ENCODE measurements at places on chromosomes 2 and 18.

DNA sequence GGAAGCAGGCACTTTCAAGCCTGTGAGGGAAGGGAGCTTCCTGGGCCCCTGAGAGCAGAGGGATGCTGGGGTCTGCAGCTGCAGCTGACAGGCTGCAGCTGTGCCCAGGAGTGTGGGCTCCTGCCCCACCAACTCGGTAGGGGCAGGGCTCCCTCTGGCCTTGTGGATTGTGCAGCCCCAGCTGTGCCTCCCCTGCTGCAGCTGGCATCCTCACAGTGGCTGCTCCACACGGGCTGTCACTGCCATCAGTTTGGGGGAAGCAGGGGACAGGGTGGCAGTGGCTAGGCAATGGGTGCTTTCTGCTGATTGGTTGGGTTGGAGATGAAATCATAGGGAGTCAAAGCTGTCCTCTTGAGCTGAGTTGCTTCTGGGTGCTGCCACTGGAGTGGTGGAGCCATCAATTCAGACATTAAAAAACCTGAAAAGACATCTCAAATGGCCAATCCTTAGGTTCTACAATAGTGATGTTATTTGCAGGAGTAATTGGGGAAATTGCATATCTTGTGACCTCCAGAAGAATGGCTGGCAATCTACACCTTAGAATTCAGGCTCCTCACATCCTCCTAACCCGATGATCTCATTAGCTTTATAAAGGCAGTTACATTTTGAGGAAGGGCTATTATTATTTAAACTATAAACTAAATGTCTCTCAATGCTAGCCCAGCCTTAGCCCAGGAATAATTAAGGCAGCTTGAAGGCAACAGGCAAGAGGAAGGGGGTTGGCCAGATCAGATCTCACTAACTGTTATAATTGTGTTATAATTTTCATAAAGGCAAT is 41.3 kb downstream of the FAM171B start:
- DNase-seq = no peak

DNA sequence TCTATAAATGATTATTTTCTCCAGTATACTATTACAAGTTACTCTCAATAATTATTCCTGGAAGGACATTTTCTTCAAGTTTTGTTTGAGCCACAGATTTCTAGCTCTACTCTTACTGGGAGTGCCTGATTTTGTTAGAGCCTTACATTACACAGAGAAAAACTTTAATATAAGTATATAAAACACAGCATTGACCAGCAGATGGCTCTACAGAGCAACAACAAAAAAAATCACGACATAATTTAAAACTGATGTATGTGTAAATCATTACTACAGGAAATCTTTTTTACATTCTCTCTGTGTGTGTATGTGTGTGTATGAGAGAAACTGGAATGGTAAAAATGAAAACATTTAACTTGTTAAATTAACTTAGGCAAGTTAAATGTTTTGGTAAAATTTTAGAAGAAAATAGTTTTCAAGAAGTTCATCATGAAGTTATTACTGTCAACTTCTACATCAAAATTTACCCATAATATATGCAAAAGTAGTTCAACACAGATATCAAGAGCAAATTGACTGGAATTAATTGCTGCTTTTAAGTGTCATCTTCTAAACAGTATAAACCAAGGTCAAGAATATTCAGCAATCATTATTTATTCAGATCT is 103.3 kb downstream of the MDH1 start:
- no peak for DNase-seq

GRCh38 chr18:22031611-22032010 is 137.8 kb upstream of the GATA6 start:
- no peak for DNase-seq

DNA sequence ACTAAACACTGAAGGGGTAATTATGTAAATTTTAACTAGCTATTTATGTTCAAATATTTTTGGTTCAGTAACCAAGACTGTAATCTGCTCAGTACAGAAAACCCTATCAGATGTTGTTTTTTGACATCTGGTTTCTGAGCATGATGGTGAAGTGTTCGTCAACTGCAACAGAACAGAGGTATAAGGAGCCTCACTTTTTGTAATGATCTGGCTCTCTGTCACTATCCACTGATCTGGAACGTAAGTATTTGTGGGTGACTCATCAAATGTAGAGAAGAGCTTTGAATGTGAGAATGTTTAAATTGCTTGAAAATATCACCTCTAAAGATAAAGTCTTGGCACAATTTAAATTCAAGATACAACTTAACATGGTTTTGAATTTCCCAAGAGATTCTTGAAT is 213.6 kb upstream of the FAM98A start:
- no peak for DNase-seq

- no peak for DNase-seq
Observed at GRCh38 chr2:230738924-230739323, 26.3 kb downstream of the CAB39 start.

- DNase-seq = no peak
Observed at GRCh38 chr2:54660752-54661151, 62.7 kb upstream of the EML6 start.

GRCh38 chr2:26223018-26223417 is 21.4 kb downstream of the HADHA start:
- DNase-seq = no peak

DNA sequence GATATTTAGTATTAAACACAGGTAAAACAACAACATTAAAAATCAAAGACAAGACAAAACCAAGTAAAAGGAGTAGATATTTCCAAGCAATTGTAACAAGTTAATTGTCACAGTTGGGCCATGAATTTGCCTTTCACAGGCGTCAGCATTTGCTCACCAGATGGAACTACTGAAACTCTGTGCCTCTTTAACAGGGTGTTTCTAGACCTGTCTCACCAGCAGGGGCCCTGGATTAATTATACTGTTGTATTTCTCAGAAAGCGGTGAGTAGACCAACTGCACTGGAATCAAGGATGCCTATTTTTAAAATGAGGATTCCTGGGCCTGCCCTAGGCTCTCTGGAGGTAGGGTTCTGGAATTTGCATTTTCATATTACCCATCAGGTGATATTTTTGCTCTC is 92.6 kb downstream of the UPP2 start:
- no peak for DNase-seq

- no peak for DNase-seq
Observed at GRCh38 chr2:108449410-108450130, 564 bp downstream of the GCC2 start.

- no peak for DNase-seq
Observed at GRCh38 chr2:112251271-112251670, 3.6 kb downstream of the ZC3H8 start.

GRCh38 chr2:5549771-5550170 is 142.4 kb upstream of the SOX11 start:
- no peak for DNase-seq

- DNase-seq = no peak
Observed at GRCh38 chr2:109614715-109615636, 812 bp downstream of the SOWAHC start.

DNA sequence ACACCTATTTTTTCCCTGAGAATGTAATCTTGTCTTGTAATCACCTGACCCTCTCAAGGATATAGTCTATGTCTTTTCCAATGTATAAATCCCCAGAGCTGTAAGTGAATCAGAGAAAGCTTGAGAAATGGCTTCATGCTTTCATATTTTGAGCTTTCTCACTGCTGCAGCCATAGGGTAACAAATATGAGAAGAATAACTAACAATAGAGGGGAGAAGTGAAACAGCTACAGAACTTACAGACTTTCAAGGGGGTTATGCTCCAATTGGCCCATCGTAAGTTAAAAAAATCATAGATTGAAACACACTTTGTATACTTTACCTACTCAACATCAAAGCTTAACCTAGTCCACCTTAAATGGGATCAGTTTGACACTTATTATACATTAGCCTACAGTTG is 111.0 kb downstream of the CNTNAP5 start:
- DNase-seq = no peak
